Amygdala (tissue), 56 donors: ENCODE measurements at places on chromosomes 7 and 10.

- no peak for DNase-seq
These were observed 39.0 kb downstream of the DIP2C start for GRCh38 chr10:650441-650851.

GRCh38 chr10:843703-844102, 87.8 kb downstream of the LARP4B start:
- DNase-seq = no peak

DNA sequence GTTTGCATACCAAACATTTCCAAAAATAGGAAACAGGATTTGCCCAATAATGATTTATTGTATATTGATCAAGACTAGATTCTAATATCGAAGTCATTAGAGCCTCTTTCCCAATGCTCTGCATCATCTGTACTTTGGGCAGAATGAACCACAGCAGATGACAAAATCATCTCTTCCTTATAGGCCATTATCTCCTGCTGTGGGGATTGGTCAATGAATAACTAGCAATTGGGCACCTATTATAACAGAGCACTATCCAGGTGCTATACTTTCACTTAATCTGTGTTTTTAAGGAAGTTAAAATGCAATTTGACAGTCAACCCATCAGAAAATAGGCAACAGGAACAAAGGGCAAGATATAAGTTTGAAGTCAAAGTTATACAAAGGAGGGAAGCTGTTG, 290.3 kb downstream of the AHR start:
- no peak for DNase-seq

DNA sequence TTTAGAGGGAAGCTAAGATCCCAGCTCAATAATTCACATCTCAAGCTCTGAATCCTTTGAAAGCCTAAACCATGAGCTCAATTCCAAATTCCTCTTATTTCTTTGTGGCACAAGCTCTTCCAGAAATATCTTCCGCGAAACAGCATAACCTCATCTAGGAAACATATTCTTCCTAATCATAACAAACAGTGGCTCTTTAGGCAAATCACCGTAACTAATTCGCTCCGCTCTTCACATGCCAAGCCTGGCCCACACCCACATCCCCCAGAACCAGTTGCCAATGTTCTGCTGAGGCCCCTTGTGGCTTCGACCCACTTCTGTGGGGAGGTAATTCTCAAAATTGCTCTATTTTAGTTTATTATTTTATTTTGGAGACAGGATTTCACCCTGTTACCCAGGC, 19.2 kb downstream of the GAD2 start:
- DNase-seq = no peak

DNA sequence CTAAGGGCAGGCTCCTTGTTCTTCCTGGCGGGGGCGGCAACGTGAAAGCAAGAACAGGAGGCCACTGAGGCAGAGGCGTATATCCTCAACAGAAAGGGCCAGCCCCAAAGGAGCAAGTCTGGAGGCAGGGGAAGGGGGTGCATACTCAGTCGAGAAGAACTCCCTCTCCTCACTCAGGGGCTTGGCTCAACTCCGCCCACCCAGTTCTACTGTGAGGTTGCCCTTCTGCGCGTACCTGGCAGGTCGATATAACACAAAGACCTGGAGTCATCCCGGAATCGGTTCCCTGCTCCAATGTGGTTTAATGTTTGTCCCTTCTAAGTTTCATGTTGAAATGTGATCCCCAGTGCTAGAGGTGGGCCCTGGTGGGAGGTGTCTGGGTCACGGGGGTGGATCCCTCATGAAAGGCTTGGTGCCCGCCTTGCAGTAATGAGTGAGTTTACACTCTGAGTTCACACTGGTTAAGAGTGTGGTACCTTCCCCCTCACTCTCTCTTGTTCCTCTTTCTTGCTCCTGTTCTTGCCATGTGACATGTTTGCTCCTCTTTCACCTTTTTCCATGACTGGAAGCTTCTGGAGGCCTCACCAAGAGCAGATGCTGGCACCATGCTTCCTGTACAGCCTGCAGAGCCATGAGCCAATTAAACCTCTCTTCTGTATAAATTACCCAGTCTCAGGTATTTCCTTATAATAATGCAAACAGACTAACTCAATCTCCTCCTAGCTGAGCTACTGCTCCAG, 32.6 kb downstream of the GSDME start:
- DNase-seq = no peak

DNA sequence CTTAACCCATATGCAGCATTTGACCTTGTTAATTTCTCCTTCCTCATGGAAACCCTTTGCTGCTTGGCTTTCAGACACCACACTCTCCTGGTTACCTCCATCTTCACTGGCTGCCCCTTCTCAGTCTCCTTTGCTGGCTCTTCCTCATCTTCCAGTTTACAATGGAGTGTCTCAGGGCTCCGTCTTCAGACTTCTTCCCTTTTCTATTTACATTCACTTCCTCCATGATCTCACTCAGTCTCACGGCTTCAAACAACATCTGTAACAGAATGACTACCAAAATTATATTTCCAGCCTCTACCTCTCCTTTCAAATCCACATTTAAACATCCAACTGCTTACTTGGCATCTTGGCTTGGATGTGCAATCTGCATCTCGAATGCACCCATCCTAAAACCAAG, 140.4 kb downstream of the DKK1 start:
- no peak for DNase-seq

GRCh38 chr10:78566284-78567111, 502.3 kb upstream of the ZMIZ1 start:
- no peak for DNase-seq

DNA sequence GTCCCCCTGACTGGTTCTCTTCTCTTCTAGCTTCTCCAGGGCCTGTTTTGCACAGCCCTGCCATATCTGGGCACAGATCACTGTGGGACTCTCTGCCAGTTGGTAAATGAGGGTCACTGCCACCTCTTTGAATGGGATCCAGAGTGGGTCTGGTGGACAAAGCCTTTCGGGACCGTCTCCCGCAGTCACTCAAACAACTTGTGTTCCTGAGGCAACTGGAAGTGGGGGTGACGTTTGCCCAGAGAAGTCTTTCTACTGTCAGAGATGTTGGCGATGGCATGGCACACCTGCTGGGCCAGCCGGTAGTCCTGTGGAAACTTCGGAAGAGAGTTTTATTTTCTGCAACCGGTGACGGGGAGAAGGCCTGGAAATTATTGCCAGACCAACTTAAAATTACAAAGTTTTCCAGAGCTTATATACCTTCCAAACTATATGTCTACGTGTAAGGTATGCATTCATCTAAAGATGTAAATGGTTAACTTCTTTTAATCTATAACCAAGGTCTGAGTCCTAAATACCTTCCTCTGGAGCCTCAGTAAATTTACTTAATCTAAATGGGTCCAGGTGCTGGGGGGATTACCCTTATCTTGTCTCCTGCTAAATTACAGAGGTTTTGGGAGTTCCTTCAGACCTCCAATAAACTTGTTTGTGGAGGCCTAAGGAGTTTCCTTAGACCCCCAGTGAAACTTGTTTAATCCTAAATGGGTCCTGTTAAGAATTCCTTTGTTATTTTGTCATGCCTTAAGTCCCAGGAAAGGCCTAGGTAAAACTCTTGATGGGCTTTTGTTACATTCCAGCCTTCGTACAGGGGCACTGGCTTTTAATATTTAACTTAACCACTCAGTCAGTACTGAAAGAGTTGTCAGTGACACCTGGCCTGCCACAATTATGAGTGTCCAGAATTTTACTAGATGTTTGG, 94.0 kb downstream of the NPSR1 start:
- no peak for DNase-seq

DNA sequence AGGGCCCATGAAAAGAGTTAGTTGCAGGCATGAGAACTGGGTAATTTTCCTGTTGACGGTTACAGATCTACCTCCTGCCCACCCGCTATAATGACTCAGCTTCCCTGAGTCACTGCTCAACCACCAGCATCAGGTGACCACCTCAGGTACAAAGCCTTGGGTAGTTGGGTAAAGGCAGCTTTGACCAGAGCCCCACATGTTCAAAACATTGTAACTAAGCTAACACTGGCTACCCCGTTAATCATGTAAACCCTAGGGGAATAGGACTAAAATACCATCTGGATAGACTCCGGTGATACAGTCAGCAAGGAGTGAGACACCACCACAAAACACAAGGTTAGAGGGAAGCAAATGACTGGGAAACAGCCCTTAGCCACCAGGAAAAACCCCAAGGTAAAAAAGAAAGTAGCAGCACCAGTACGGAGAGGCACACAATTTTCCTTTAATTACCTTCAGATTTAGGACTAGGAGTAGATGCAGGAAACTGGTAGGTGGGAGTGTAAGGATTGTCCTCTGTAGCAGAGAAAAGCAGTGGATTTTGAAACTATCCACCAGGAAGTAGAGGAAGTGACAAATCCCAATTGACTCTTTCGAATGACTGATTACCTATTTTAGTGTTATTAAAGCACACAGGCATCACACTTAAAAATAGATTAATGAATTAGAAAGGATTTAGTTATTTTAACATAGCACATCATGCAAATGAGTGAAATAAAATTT, 103.5 kb upstream of the PDLIM1 start:
- no peak for DNase-seq
